ENCODE measurements at places on chromosomes 11 and 22.

GRCh38 chr11:116062490-116063171 lies 558.4 kb upstream of the CADM1 start:
- no peak for DNase-seq

- peak; percentile 35 for DNase-seq
These were observed 19.4 kb downstream of the TEAD1 start for GRCh38 chr11:12693479-12694182.

DNA sequence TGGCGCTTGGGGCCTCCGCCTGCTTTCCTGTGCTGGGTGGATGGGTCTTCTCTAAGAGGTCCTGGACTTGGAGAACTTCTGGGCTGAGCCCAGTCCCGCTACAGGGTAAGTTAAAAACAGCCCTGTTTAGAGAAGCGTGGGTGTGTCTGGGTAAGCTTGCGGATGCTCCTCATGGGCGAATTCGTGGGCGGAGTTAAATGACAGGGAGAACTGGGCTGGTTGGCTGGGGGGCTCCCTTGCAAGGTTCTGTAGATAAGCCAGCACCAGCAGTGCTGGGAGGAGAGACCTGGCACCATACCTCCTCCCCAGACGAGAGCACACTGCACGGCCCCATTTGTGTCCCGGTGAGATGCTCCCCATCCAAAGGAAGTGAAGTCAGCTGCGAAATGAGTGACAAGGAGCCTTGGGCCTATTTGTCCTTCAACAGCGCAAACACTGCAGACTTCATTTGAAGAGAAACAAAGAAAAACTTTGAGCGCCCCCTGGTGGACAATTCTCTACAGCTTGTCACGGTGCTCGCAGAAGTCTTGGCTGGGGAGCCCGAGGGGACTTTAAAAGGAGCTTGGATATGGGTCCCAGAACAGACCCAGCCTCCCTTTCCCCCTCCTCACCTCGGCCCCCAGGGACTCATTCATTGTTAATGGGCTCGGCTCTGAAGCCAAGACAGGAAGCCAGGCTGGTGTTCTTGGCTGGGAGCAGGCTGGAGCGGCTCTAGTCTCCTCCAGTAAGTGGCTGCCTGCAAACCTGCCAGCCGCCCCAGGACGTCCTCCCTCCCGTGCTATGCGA lies 39.5 kb downstream of the TP53I11 start:
- peak; percentile 85 for DNase-seq

DNA sequence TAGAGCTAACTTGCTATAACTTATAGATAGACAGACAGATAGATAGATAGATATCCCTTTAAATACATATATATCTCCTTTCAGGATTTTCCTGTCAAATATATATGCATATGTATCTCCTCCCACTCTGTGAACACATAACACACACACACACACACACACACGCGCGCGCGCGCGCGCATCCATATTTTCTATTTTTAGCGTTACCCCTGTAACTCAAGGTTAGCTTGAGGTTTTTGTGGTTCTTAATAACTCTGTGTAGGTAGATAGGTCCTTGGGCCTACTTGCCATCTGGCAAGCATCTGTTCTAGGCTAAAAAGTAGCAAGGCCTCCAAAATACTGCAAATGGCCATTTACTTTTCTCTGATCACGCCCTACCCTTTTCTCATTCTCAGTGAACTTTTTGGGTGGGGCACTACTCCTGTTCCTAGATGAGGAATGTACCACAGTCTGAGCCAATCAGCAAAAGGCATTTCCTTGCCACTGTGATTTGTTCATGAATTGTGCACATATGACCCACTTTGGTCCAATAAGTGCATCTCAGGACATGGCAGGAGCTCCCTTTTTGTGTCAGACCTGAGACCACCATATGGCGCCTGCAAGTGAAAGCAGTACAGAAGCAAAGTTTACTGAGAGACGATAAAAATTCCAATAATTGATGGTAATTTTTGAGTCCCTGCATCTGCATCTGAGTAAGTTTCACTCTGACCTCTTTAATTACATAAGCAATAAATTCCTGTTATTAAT lies 740.5 kb upstream of the API5 start:
- DNase-seq: no peak

DNA sequence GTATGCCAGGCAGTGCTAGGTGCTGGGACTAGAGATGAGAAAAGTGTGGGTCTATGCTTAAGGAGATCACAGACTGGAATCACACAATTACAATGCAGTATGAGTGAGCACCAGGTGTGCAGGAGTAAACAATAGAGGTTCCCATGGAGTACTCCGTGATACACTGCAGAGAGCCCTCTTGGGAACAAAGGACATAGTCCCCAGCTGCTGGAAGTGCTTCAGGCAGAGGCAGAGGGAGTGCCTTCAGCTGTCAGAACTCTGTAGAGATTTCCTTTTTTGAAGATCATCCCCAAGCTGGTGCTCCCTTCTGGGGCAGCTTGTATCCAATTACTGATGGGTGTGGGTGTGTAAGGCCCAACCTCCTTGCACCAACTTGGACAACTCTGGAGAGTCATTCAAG lies 143.5 kb upstream of the PLET1 start:
- no peak for DNase-seq

- DNase-seq: no peak
These were observed 8.5 kb upstream of the SH3BP1 start for GRCh38 chr22:37630839-37631435.

GRCh38 chr22:24134090-24134846 lies 47.0 kb upstream of the SUSD2 start:
- no peak for DNase-seq

Data from endothelial cell (in vitro differentiated cells).